ENCODE measurements at places on chromosomes 12 and 14.

GRCh38 chr12:56803750-56804149, 40.6 kb downstream of the HSD17B6 start:
- DNase-seq = no peak

GRCh38 chr12:101769865-101770264, 30.6 kb upstream of the SYCP3 start:
- DNase-seq = no peak

- DNase-seq = no peak
Observed at GRCh38 chr12:3535431-3535841, 44.4 kb downstream of the PRMT8 start.

- DNase-seq = no peak
Observed at GRCh38 chr12:116266631-116267349, 10.7 kb downstream of the MED13L start.

DNA sequence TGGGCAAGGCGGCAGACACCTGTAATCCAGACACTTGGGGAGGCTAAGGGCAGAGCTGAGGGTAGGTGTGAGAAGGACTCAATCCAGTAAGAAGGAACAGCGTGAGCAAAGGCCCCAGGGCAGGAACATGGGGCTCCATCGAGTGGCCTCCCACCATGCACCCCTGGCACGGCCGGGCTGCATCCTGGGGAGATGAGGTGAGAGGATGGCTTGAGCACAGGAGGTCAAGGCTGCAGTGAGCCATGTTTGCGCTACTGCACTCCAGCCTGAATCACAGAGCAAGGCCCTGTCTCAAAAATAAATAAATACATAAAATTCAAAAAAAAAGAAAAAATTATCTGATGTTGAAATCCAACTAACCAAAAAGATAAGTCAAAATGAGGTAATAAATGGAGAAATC, 58.5 kb downstream of the ARL6IP4 start:
- DNase-seq = no peak

- no peak for DNase-seq
Observed at GRCh38 chr14:52706286-52706685, 714 bp upstream of the PSMC6 start.

GRCh38 chr12:34388636-34389377, 366.5 kb downstream of the ALG10 start:
- no peak for DNase-seq

DNA sequence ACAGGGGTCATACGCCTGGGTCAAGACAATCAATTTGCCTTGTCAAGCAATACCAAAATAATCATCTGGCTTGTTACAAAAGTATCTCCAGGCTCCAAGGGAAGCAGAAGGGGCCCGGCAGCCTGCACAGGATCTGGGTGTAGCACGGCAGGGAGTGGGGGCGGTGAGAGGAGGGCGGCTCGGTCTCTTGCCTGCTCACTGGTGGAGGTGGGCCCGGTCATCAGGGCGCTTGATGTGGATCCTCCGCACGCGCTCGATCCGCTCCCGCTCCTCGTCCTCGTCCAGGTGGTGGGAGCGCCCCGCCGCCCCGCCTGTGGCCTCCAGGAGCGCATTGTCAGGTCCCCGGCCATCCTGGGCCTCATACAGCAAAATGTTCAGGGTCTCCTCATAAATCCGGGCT, 25.7 kb downstream of the KCTD10 start:
- DNase-seq = no peak

DNA sequence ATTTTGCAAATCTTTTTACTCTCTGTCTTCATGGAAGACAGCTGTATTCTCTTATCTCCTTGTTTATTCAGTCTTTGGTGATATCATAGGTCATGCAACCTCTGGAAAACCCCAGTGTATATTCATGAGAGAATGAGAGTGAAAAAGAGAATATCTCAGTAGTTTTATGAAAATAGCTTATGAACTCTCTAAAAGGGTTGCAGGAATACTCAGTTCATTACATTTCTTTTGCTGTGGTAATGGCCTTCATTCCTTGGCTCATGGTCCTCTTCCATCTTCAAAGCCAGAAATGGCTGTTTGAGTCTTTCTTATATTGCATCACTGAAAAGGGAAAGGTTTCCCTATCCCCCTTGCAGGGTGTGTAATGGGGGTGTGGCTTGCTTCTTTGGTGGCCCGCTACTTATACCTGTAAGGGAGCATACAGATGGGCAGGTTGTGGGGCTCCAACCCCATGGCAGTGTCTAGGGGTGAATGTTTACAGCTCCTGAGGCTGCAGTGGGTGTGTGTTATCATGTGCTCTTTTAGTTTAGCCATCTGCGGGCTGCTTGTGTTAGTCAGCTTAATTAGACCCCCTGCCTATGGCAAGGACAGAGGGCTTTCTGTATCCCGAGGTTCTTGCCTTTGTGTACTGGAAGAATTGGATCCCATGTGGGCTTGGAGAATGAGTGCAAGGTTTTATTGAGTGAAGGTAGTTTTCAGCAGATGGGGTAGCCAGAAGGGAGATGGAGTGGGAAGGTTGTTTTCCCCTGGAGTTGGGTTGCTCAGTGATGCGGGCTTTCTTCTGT, 150.2 kb downstream of the CCDC91 start:
- DNase-seq = no peak

GRCh38 chr12:95721320-95721719, 69.2 kb downstream of the NTN4 start:
- no peak for DNase-seq

GRCh38 chr14:91351512-91351862, 66.1 kb downstream of the CCDC88C start:
- DNase-seq = no peak

GRCh38 chr14:93002851-93003298, 79.9 kb downstream of the CHGA start:
- DNase-seq = peak; percentile 12

GRCh38 chr12:113930249-113930648, 35.9 kb downstream of the RBM19 start:
- no peak for DNase-seq

DNA sequence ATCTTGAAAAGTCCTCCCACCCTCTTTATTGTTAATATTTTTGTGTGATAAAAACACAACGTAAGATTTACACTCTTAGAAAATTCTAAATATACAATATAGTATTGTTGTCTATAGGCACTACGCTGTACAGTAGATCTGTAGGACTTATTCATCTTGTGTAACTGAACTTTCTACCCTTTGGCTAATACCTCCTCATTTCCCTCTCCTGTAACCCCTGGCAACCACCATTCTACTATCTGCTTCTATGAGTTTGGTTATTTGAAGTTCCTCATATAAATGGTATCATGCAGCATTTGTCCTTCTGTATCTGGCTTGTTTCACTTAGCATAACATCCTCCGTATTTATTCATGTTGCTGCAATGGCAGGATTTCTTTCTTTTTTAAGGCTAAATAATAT, 5.2 kb upstream of the CLEC9A start:
- DNase-seq = no peak

DNA sequence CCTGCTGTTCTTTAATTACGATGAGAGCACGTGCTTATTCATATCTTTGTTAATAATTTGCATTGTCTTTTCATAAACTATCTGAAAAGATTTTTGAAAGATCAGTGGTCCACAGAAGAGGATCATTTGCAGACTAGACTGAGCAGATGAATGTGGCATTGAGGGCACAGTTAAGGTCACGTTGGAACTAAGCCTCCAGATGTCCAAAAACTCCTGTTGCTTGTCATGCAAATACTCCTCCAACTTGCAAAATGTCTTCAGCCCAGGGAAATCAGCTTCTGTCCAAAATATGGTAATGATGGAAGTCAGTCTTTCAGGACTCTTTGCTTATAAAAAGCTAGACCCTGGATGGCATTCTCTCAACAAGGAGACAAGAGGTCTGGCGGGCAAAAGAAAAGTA, 201.6 kb upstream of the TMEM260 start:
- no peak for DNase-seq

GRCh38 chr12:111404362-111405148, 1.2 kb upstream of the SH2B3 start:
- no peak for DNase-seq

GRCh38 chr12:40028296-40028695, 77.6 kb downstream of the SLC2A13 start:
- no peak for DNase-seq

DNA sequence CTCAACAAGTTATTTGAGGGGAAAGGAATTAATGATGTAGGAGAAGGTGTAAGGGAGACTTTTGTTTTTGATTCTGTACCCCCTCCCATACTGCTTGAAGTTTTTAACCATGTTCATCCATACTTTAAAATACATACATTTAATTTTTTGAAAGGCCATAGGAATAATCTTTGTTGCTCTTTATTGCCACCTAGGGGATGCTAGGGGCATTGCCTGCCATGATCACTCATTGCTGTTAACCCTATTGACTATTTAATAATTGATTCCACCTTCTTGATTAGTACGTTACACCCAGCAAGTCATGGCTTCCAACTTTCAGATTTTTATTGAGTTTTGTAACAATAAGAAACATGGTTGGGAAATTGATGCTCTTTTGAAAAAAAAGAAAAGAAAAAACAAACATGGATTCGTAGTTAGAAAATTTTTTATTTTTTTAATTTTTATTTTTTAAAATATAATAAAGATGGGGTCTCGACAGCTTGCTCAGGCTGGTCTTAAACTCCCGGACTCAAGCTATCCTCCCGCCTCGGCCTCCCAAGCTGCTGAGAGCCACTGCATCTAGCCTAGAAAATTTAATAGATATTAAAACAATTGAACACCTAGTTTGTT, 8.5 kb upstream of the PRKAB1 start:
- peak; percentile 37 for DNase-seq

DNA sequence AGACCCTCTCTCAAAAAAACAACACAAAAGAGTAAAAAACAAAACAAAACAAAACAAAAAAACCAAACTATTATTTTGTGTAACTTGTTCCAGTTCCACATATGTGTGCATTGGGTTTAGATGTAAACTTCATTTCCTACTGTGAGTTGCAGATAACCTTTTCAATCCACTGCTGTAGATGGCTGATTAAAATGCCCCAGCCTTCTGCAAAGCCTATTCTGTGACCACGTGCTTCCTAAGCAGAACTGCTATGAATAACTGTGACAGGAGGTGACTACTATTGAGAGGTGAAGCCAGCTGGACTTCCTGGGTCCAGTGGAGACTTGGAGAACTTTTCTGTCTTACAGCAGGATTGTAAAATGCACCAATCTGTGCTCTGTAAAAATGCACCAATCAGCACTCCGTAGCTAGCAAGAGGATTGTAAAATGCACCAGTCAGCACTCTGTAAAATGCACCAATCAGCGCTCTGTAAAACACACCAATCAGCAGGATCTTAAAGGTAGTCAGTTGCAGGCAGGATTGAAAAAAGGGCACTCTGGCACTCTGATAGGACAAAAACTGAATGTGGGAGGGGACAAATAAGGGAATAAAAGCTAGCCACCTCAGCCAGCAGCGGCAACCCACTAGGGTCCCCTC, 10.3 kb upstream of the ELK3 start:
- DNase-seq = no peak

GRCh38 chr14:90575781-90576180, 179.0 kb downstream of the CALM1 start:
- DNase-seq = no peak

DNA sequence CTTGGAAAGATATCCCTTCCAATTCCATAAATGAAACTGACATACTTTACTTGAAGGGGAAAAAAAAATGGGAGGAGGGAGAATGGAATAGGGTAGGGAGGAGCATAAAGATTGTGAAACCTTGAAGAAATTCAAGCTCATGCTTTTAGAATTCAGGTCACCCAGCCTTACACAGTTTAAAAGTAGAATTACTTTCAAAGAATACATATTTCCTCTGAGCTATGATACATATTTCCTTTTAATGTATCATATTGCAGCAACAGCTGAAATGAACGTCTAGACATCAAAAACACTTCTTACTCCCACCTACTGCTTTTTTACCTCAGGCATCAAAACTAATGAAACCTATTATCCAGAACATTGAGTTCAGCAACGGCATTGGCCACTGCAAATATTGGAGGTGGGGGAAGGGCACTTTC, 156.0 kb downstream of the MED13L start:
- no peak for DNase-seq

DNA sequence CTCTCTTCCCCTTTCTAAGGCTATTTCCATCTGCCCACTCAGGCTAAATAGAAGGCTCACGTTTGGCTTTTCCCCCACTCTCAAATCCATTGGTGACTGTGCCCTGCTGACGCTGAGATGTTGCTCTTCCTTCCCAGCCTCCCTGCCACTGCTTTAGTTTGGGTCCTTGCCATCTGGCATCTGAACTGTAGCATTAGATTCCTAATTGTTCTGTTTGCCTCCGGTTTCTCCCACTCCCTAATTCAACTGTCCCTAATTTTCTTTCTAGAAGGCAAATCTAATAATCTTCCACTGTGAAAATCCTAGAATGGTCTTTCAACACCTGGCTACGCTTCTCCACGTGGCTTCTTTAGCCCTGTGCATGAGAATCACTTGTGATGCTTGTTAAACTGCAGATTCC, 37.6 kb upstream of the SMOC1 start:
- no peak for DNase-seq

DNA sequence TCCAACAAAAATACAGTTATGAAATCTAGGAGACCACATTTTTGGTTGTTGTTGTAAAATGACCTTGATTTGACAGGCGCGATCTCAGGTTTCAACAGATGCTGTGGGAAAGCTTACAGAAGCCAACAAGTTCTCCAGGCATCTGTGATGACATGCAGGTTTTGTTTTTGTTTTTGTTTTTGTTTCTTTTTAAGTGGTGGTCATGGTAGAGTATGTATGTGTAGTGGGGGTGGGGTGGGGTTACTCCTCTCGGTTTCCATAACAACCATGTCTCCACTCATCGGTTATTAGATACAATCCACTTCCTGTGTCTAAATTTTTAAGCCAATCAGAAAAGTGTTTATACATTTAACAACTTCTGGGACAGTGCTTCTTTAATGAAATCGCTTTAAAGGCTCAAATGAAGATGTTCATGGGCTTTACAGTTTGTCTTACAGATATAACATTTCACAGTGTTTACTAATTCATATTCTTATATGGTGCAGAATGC, 199.9 kb upstream of the FOXN3 start:
- no peak for DNase-seq

DNA sequence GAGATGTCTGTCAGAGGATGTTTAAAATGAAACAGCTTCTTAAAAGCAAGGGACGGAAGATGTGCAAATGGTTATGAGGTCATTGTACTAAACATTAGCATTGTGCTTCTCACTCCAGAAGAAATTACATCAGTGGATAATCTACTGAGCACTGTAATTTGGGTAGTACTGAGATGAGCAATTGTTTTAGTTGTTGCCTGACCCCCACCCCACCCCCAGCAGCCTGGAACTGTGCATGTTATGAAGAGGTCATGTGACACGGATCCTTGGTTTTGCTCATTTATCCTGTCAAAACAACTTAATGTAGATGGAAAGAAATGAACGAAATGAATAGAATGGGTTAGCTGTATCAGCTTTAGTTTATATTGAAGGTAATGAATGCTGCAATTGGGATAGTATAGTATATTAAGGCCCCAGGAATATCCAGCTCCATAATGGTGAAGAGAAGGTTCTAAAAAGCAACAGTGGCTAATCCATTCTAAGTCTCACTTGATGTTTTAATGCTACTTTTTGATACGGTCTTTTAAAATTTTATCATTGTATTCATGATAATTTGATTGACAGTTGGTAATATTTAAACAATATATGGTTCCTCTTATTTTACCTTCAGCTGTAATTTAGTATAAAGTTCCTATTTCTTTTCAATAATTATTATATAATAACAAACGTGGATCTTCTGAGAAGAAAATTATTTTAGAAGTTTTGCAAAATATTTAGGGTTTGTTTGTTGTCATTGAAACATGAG, 58.5 kb downstream of the WNK1 start:
- no peak for DNase-seq
